ENCODE measurements at places on chromosomes 13 and 19. TPM values are rescaled to one million over a fixed set of nuclear protein-coding genes. Genes with fewer than 3 reads are reported as not detected.

TUBB4A gene
- 11.4 TPM for total RNA-seq

CELF5 gene
- total RNA-seq = not detected

ZNF677 gene
- total RNA-seq = 20.3 TPM

ZNF433 gene
- total RNA-seq = 3.4 TPM

DNA sequence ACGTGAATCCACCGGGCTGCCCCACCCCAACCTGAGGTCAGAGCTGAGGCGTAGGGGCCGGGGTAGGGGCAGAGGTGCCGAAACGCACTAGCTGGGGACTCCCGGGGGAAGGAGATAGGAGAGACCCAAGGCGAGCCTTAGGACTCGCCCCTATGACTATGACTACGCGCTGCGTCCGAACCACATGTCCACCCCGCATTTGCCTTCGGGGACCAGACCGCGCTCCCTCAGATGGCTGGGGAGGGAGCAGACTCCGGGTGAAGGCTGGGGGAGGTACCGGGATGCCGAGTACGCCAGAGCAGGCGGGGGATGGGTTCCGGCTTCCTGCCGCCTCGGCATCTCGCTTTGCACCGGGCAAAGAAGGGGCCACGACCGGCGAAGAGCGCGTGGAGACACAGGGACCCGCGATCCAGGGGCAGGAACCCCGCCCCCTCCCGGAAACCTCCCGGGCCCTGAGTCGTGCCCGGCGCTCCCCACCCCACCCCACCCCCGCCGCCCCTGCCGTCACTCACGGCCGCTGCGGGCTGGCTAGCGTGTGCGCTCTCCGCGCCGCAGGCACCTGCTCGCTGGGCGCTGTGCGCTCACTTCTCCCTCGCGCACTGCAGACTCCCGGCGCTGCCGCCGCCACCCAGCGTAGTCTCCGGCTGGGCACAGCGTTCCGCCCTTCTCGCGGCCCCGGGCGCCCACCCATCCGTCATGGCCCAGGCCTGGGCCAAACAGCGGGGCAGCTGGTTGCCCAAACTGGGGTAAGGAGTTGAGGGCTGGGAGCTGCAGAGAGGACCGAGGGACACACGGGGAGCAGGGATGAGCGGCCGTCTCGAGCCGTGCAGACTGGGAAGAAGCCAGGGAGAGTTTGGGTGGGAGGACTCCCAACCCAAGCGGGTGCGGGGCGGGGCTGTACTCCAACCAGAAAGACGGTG is 622 bp upstream of the VSTM2B start:
- peak overlapping the region; percentile 57 for H3K4me3 ChIP-seq
- peak; percentile 35 for DNase-seq
- H3K36me3 ChIP-seq = no peaks in the 10 kb centered on the region

- no peaks in the 10 kb centered on the region for H3K27me3 ChIP-seq
- DNase-seq = no peak
- H3K27ac ChIP-seq = no peak overlapping the region
- H3K36me3 ChIP-seq = peaks cover 6% of the 10 kb centered on the region
- no peak overlapping the region for H3K4me3 ChIP-seq
These were observed 109.9 kb downstream of the COL4A1 start for GRCh38 chr13:110197026-110197425.

GRCh38 chr19:4009990-4010807 is 2.7 kb downstream of the PIAS4 start:
- no peak overlapping the region for H3K27ac ChIP-seq
- no peak for DNase-seq
- H3K27me3 ChIP-seq = no peaks in the 10 kb centered on the region

DNA sequence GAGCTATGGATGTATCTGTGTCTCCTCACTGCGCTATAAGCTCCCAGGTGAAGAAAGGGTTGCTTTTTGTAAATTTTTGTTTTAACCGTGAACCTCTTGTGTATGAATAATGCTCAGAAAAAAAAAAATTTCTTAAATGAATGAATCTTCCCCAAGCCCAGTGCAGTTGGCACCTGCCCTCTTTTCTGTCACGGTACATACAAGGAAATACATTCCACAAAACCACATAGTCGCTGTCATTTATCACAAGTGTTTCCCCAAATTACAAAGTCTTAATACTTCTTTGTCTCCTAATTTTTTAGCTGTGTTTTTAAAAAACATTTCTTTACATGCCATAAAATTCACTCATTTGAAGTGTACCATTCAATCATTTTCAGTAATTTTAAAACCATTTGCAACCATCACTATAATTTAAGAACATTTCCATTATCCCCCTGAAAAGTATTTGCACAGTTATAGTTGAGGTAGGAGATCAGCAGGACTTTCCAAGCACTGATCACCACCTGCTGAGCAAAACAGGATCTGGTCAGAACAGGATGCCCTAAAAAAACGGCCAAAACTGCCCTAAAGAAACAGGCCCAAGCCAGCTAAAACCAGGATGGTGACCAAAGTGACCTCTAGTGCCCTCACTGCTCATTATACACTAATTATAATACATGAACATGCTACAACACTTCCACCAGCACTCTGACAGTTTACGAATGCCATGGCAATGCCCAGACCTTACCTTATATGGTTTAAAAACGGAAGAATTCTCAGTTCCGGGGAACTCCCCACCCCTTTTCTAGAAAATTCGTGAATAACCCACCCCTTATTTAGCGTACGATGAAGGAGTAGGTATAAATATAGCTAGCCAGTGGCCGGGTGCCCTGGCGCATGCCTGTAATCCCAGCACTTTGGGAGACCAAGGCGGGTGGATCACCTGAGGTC is 1.3 kb upstream of the TEX30 start:
- H3K27ac ChIP-seq = no peak overlapping the region
- peaks cover 37% of the 10 kb centered on the region for H3K4me1 ChIP-seq
- no peak overlapping the region for H3K4me3 ChIP-seq
- H3K27me3 ChIP-seq = no peaks in the 10 kb centered on the region

GRCh38 chr13:35163674-35164073 is 221.6 kb downstream of the NBEA start:
- H3K4me1 ChIP-seq = peaks cover 9% of the 10 kb centered on the region
- DNase-seq = no peak
- no peaks in the 10 kb centered on the region for H3K27me3 ChIP-seq
- no peak overlapping the region for H3K4me3 ChIP-seq
- no peak overlapping the region for H3K27ac ChIP-seq

DNA sequence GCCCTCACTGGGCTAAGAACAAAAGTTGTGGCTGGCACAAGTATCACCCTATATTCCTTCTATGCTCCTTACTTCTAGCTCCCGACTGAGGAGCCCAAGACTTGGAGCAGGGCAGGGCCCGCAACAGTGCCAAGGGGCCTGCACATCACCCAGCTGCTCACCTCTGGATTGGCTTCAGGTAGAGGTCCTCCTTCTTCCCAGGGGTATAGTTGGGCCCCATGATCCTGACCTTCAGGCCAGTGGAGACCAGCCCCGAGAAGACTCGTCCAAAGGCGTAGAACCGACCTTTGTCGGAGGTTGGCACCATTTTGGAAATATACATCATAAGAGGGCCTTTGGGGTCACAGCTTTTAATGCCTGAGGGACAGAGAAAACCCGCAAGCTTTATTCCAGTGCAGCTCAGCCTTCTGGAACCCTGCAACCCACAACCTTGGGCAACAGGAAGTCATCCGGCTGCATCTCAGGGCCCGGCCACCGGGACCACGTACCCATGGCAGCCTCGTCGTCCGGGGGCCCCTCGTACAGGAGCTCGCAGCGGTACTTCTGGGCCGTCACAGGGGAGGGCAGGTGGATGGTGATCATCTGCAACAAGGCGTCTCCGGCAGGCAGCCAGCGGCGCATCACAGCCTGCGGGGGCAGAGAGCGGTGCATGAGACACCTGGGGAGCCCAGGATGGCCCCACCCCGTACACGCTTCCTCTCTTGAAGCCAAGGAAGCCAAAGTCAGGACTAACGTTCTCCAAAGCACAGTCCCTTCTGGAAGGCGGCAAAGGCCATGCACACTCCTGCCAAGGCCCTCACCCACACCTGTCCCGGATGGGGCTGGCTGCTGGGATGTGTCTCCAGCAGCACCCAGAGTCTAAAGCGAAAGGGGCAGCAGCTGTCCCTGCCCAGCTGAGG is 4.7 kb downstream of the EEF2 start:
- no peak overlapping the region for H3K4me3 ChIP-seq
- peaks cover 15% of the 10 kb centered on the region for H3K4me1 ChIP-seq
- peaks cover 88% of the 10 kb centered on the region for H3K36me3 ChIP-seq
- no peaks in the 10 kb centered on the region for H3K27me3 ChIP-seq

- DNase-seq = no peak
- H3K4me3 ChIP-seq = peak overlapping the region; percentile 70
- peaks cover 45% of the 10 kb centered on the region for H3K4me1 ChIP-seq
- no peaks in the 10 kb centered on the region for H3K27me3 ChIP-seq
- no peaks in the 10 kb centered on the region for H3K36me3 ChIP-seq
These were observed 1.4 kb downstream of the KCTD12 start for GRCh38 chr13:76884907-76885202.

- no peak overlapping the region for H3K4me3 ChIP-seq
- no peak overlapping the region for H3K27ac ChIP-seq
- no peak for DNase-seq
- no peaks in the 10 kb centered on the region for H3K4me1 ChIP-seq
- no peaks in the 10 kb centered on the region for H3K27me3 ChIP-seq
These were observed 83.0 kb downstream of the POLR1D start for GRCh38 chr13:27704681-27705080.

GRCh38 chr13:56457535-56458190 is 683.1 kb upstream of the PRR20A start:
- H3K4me1 ChIP-seq = no peaks in the 10 kb centered on the region
- H3K4me3 ChIP-seq = no peak overlapping the region
- no peak overlapping the region for H3K27ac ChIP-seq
- H3K36me3 ChIP-seq = no peaks in the 10 kb centered on the region
- DNase-seq = no peak

DNA sequence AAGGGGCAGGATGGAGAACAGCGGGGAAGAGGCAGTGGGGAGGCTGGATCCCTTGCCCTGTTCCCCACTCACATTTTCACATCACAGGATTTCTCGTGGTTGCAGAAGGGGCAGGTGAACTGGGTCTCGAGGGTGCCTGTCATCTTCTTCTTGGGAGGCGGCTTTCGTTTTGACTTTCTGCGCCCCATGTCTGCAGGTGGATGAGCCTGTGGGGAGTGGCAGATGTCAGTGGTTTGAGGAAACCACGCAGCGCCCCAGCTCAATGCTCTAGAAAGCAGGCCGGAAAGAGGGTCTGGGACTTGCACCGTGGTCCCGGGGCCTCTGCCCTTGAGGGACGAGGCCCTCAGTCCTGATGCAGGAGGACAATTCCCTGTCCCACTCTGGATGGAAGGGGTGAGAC is 4.9 kb downstream of the ELOF1 start:
- no peak overlapping the region for H3K4me3 ChIP-seq
- no peak overlapping the region for H3K27ac ChIP-seq
- peaks cover 10% of the 10 kb centered on the region for H3K4me1 ChIP-seq
- H3K27me3 ChIP-seq = no peaks in the 10 kb centered on the region
- no peak for DNase-seq
- peaks cover 26% of the 10 kb centered on the region for H3K36me3 ChIP-seq

- no peaks in the 10 kb centered on the region for H3K27me3 ChIP-seq
- DNase-seq = no peak
- H3K36me3 ChIP-seq = peaks cover 18% of the 10 kb centered on the region
- peaks cover 63% of the 10 kb centered on the region for H3K4me1 ChIP-seq
These were observed 108.4 kb downstream of the ZNF557 start for GRCh38 chr19:7177926-7178325.

- H3K27me3 ChIP-seq = no peaks in the 10 kb centered on the region
- no peak overlapping the region for H3K27ac ChIP-seq
- DNase-seq = no peak
- H3K4me3 ChIP-seq = no peak overlapping the region
- no peaks in the 10 kb centered on the region for H3K4me1 ChIP-seq
These were observed 44.7 kb upstream of the ZNF429 start for GRCh38 chr19:21460686-21461085.

- H3K4me1 ChIP-seq = no peaks in the 10 kb centered on the region
- no peak overlapping the region for H3K27ac ChIP-seq
- H3K36me3 ChIP-seq = no peaks in the 10 kb centered on the region
- no peak for DNase-seq
- H3K4me3 ChIP-seq = no peak overlapping the region
- H3K27me3 ChIP-seq = no peaks in the 10 kb centered on the region
These were observed 96.9 kb downstream of the TBC1D4 start for GRCh38 chr13:75384879-75385707.
